ENCODE measurements at places on chromosomes 4 and X.

- DNase-seq = no peak
Measured at GRCh38 chrX:147485207-147485606, 426.5 kb upstream of the FMR1 start.

- no peak for DNase-seq
Measured at GRCh38 chr4:7638984-7639789, 204.5 kb upstream of the PSAPL1 start.

- no peak for DNase-seq
Measured at GRCh38 chr4:53586121-53586816, 5.0 kb downstream of the LNX1 start.

DNA sequence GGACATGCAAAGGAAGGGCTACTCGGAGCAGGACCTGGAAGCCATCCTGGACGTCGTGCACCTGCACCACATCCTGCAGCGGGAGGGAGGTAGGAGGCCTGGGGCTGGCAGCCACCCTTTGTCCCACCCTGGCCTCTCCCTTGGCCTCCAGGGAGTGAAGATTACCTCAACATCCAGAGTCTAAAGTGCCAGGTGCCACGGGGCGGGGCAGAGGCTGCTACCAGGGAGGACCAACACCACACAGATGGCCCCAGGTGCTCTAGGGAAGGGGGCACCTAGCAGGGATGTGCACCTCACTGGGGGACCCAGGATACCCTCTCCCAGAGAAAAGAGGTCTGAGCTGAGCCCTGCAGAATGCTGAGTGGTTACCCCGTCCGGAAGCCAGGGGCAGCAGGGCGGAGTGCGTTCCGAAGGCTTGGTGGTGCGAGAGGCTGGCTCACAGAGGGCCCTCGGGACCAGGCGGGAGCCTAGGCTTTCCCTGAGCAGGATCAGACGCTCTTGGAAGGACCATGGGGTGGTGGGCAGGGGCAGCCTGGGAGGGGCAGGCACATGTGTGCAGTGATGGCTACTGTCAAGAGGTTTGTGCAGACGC lies 16.1 kb downstream of the ABCD1 start:
- no peak for DNase-seq

DNA sequence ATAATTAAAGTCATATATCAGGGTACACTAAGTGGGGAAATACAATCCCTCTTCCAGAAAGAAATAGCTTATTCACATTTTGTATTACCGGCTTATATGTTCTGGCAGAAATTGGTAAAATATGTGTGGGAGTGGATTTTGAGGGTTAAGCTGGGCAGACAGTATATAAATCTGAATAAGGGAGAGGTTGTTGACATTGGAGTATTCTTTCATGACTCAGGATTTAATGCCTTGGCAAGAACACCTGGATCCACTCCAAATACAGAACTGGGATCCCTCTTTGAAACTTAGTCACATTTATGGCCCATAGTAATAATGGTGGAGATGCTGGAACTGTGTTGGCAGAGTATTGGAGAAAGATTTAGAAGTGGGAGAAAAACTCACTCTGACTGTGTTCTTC lies 54.3 kb upstream of the TET2 start:
- DNase-seq = no peak

DNA sequence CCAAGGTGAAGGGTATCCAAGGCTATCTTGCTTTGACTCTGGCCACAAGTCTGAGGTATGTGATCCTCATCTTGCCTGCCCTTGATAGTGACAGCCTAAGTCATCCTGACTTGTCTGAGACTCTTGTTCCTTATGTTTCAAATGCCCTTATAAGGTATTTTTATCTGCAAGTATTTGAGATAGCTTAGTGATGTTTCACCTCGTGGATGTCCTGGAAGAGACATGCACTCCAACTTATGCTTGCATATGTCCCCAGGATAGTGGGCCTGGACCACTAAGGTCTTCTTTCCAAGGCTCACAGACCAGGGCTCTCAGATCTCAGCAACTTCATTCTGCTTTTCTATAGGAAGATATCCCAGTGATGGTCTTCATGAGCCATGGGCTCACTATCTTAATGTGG lies 120.5 kb upstream of the WDR1 start:
- DNase-seq = no peak

- no peak for DNase-seq
Measured at GRCh38 chr4:178553201-178553600, 1111.0 kb upstream of the AGA start.

DNA sequence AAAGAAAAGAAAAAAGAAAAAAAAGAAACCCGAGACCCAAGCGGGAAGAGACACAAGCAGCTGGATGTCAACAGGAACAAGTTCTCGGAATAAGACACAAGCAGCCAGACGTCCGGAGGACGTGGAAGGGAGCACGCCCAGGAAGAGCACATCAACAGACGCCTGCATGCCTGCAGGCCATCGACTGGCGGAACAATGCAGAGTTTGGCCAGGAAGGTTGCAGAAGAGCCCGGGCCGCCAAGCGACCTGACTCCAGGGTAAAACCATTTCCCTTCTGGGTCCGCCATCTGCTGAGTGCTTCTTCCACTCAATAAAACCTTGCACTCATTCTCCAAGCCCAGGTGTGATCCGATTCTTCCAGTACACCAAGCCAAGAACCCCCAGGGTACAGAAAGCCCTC lies 95.6 kb upstream of the PRR32 start:
- DNase-seq = no peak

GRCh38 chrX:115232933-115233496 lies 881 bp downstream of the LRCH2 start:
- DNase-seq = no peak

GRCh38 chr4:874056-874455 lies 48.1 kb upstream of the CPLX1 start:
- no peak for DNase-seq

DNA sequence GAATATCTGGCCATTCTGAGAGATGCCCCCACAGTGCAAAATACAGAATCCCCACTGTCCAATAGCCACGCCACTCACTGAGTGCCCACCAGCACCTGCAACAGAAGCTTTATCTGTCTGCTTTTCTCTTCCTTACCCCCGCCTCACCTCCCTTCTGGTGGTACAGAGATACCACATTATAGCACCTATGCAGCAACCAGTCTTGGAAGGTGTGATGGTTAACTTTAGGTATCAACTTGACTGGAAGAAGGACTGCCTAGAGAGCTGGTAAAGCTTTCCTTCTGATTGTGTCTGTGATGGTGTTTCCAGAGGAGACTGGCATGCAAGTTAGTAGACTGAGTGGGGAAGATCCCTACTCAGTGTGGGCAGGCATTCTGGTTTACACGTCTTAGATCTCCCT lies 61.8 kb upstream of the TXK start:
- no peak for DNase-seq

DNA sequence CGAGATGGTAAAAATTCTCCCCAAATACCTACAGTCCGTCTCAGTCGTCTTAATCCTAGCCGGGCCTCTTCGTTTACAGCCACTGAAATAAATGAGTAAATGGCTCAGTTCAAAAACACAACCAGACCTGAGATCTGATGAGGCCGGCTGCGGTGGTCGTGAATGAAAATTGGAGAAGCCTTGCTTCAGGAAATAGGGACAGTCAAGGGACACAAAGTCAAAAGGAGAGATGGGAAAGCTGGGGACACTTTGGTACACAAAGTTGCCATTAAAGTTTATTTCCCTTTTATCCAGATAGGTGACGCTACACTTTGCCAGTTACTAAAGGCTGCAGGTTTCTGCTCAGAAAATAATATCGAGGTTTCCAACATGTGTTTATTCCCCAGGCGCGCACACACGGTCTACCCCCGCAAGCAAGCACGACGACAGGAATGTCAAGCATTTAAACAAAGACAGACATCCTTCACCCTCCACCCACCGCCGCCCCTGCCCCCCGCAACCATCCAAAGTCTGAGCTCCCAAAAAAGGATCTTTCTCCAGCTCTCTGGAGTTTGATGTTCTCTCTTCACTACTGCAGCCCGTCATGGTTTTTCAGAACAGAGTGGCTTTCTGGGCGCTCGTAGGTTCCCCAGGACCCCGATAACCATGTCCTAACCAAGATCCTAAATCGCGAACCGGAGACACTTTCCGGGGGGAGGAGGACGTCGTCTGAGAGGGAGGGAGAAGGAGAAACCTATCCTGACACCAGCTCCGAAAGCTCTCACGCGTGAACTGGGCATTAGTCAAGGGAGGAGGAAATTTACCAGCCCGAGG lies 1.3 kb upstream of the PCDH7 start:
- DNase-seq = no peak

DNA sequence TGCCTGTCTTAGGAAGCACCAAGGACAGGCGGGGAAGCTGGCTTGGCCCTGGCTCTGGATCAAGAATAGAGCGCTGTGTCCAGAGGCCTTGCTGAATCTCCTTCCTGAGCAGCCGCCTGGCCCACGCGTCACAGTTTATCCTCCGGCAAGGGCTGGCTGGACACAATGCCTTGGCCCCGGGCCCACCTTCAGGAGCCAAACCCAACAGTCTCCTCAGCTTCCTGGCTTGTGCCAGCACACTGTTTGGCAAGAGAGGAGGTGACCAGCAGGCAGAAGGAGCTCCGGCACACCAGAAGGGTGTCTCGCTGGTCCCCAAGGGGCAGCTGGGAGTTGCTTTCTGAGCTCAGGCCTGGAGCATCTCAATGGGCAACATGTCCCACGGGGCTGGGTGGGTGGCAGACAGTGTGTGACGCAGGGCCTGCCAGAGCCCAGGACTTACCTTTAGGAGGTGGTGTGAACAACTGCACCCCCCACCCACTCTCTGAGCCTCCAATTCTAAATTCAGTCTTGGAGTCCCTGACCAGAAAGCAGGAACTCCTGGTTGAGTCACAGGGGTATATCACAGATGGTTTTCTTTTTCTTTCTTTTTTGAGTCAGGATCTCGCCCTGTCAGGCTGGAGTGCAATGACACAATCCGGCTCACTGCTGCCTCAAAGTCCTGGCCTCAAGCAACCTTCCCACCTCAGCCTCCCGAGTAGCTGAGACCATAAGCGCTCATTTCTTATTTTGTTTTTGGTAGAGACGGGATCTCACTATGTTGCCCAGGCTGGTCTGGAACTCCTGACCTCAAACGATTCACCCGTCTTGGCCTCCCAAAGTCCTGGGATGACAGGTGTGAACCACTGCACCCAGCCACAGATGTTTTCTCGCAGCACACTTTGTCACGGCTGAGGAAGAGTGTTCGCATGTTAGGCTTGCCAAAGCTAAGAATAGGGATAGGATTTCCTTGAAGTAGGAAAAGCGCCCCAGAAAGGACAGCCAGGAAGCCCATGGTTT lies 361.2 kb downstream of the BCOR start:
- DNase-seq = no peak

DNA sequence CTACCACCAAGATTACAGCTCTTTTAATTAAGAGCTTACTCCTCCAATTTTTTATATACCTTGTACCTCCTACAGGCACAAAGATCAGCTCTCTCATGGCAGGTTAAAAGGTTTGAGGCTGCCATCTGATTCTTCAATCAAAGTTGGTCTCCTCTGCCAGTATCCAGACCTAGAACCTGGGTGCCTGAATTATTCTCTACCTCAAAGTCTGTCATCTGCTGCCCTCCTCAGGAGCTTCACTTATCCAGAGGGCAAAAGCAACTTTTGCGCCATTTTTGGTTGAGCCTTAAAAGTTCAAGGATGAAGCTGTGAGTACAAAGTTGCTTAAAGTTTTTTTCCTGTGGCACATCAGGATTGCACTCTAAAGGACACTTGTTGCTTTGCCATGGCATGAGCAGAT lies 343.7 kb upstream of the PPP1R2C start:
- no peak for DNase-seq

DNA sequence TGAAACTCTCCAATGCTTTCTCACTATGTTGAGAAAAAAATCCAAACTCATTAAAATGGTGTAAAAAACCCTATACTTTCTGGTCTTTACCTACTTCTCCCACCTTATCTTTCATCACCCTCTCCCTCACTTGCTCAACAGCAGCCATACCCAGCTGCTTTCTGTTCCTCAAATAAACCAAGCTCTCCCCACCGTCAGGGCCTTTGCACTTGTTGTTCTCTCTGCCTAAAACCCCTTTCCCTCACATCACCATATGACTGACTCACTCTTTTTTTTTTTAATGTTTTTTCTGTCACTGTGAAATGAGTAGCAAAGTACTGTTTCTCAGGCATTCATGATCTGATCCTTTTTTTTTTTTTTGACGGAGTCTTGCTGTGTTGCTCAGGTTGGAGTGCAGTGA lies 122.3 kb upstream of the TMEM164 start:
- no peak for DNase-seq

Measured in K562 (cell line).